ENCODE measurements at places on chromosomes 4 and X.

DNA sequence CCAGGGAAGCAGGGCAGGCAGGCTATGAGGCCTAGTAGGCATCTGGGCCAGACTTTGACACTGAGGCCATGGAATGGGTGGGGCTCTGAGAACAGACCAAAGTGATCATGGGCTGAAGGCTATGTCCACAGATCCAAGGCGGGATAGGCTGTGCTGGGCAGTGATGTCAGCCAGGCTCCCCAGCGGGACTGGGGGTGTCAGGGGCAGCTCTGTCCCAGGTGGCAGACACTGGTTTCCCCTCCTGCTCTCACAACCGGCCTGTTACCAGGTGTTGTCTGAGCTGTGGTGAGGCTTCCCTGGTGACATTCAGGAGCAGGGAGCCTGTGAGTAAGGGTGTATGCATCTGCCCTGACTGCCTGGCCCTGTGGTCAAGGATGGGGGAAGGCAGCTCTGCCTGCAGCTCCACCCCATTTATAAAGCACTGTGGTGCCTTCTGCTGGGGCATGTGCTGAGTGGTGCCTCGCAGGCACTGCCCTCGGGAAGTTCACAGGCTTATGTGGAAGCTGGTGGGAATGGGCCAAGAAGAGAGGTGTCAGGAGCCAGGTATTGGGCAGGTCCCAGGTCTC is 2.9 kb downstream of the IL9R start:
- DNase-seq, result no peak

DNA sequence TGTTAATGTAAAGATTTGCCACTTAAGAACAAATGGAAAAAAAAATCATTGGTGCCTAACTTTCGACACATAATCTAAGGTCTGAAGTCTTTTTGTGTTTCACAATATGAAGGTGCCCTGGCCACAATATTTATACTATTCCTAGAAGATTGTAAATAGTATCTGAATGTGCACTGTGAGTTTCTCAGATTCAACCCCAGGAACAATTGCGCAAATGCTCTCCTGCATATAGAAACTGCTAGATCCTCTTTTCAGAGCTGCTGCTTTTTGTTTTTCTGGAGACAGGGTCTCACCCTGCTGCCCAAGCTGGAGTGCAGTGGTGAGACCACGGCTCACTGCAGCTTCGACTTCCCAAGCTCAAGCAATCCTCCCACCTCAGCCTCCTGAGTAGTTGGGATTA is 480.1 kb upstream of the FTHL17 start:
- DNase-seq, result no peak

DNA sequence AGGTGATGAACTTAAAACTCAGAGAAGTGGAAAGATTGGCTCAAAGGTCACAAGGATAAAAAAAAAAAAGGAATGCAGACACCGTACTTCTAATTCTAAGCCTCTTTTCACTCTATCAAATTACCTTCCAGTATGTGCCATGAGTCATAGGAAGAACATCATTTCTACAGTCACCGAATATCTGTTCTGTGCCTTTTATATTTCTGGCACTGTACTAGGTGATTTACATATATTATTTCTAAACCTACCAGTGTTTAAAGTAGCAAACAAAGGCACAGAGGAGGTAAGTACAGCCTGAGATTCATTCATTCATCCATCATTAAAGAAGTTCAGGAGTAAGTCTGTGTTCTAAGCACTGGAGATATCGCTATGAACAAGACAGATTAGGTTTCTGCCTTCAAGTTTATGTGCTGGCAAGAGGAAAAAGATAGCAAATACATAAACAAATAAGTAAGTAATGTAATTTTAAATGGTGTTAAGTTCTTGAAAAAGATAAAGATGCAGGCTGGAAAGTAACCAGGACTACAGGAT is 65.3 kb downstream of the PALLD start:
- DNase-seq, result no peak

GRCh38 chr4:10891866-10892265 is 207.3 kb upstream of the CLNK start:
- DNase-seq, result no peak

- DNase-seq, result no peak
Observed at GRCh38 chrX:121114691-121115090, 67.3 kb downstream of the GLUD2 start.

DNA sequence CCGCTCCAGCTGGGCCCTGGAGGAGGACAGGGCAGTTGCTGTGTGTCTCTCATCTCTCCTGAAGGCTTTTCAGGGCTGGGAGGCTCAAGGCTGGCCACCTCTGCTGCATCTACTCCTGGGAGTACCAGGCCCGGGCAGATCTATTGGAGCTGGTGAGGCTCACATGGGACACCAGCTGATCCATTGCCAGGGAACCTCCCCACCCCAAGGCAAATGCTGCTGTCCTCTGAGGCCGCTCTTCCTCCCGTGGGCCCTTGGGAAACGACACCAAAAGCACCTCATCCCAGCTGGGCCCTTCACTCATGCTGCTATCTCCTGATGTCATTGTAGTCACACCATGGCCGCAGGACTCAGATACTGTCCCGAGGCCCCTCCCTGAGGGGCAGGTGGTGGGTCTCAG is 3.6 kb downstream of the UBL4A start:
- DNase-seq, result no peak

- no peak for DNase-seq
Observed at GRCh38 chrX:131288738-131289511, at the start of gene IGSF1. TSS of gene IGSF1 (minus strand) at chrX:131289306. CDS start at chrX:131286674, 2,632 bp downstream.

DNA sequence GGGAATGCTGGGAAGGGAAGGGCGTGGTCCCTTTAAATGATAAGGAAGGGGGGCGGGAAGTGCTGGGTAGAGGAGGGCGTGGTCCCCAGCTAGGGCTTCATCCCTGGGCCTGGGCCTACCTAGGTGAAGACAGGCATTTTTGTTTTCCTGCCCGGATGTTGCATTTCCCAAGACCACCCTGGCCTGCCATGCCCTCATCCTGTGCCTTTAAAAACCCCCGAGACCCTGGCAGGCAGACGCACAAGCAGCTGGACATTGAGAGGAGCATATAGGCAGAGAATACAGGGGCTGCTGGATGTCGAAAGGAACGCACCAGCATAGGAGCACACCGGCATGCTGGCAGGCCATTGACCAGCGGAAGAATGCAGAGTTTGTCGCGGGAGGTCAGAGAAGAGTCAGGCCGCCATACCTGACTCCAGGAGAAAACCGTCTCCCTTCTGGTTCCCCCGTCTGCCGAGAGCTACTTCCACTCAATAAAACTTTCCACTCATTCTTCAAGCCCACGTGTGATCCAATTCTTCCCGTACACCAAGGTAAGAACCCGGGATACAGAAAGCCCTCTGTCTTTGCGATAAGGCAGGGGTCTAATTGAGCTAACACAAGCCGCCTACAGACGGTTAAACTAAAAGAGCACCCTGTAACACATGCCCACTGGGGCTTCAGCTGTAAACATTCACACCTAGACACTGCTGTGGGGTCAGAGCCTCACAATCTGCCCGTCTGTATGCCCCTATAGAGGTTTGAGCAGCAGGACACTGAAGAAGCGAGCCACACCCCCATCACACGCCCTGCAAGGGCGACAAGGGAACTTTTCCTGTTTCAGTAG is 2.9 kb upstream of the AGA start:
- no peak for DNase-seq

DNA sequence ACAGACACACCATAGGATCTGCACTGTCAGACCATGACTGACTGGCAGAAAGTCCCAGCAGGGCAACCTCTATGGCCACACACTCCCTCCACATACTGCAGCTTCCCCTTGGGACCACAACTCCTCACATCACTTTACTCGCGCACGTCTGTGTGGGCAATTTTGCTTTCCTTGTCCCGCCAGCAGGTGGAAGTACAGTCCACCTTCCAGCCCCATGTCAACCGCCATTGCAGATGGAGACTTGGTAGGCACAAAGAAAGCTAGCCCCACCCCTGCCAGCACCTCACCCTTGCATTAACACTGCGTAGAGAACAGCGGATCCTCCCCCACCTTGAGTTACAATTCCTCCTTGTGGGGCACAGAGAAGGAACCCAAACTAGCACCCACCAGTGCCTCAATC is 74.4 kb upstream of the NAP1L2 start:
- DNase-seq, result no peak

- DNase-seq, result no peak
Observed at GRCh38 chr4:26151615-26152014, 169.2 kb upstream of the RBPJ start.

Measured in stimulated activated CD8-positive, alpha-beta memory T cell treated with anti-CD3 and anti-CD28 coated beads, Interleukin-4, amount 100 ng/mL, for 4 hours (primary cell).